Activated T-cell treated with anti-CD3 and anti-CD28 coated beads, Interleukin-2, amount 50 U/mL, for 1 hour (primary cell): ENCODE measurements at places on chromosomes 2 and 18.

GRCh38 chr2:166092889-166093288 is 34.9 kb downstream of the SCN1A start:
- DNase-seq: no peak

DNA sequence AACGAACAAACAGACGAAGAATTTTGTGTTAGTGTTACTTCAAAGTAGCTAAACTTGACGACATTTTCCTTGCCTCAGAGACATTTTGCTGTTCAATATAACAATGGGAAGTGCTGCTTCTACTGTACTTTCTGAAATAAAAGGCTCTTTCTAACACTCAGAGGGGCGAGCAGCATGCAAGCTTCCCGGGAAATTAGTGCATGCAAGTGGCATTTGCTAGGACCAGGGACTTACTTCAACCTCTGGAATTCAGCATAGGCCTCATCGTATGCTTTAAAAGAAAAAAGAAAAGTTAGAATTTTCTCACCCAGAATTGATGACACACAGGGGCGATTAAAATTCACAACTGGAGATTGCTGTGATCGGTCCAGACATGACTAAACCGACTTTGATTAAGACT is 62.5 kb upstream of the LPIN2 start:
- no peak for DNase-seq

- DNase-seq: no peak
These were observed 1.4 kb upstream of the EHD3 start for GRCh38 chr2:31232586-31232985.

- DNase-seq: no peak
These were observed 39.6 kb upstream of the BOD1L2 start for GRCh38 chr18:57107140-57107832.

GRCh38 chr2:1744446-1745170 is at the start of gene PXDN:
Gene PXDN, minus strand, starts transcription at chr2:1744515. Its CDS starts 60 bp downstream, at chr2:1744455.
- no peak for DNase-seq

GRCh38 chr2:171479154-171479814 is 43.0 kb upstream of the CYBRD1 start:
- no peak for DNase-seq

- no peak for DNase-seq
These were observed 94.0 kb downstream of the MCFD2 start for GRCh38 chr2:46821600-46821999.

DNA sequence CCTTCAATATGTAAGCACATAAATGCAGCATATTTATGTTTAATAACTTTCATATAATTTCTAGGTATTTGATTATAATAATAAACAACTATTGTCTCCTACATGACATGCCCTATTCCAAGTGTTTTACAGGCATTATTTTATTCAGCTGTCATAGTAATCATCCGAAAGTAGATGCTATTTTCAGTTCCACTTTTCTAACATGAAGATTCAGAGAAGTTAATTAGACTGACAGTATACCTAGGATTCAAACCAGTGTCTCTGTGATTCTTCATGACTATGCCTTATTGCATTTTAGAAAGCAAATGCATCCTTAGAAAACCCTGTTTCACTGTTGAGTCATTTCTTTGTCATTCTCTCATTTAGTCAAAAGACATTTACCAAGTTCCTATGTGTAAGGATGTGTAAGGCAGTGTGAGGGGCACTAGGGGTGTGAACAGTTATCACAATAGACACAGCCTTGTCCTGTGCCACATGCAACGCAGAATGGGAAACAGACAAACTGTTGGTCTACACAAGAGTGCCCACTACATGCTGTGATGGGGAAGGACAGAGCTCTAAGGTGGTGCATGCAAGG is 79.8 kb downstream of the DTNA start:
- DNase-seq: no peak

- no peak for DNase-seq
These were observed 35.2 kb downstream of the CENPO start for GRCh38 chr2:24828238-24828996.

DNA sequence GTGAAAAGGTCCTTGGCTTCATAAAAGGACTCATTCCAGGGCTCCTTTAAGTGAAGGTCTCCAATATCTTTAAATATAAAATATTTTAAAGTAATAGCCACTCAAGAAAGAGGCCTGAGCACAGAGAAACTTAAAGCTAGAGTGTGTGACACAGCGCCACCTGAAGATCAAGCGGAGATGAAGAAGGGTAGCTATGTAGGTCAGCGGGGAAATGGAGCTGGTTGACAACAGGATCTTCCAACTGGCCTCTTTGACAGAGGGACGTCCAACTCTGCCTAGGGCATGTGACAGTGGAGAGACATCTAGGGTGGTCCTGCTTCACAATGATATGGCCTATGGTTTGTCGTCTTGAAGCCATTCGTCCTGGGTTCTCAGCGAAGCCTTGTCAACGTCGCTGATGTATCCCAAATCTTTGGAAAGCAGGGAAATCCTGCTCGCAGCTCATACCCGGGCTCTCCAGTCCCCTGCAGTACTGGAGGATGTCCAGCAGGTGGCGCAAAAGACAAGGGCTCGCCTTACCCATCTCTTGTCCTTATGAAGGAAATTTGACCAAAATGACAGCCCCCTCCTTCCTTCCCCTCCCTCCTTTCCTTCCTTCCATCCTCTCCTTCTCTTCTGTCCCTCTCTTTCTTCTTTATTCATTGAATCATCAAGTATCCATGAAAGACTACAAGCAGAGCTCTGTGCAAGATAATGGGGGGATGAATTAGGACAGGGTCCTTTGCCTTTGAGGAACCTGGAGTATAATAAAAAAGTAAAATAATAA is 59.6 kb downstream of the LONRF2 start:
- DNase-seq: peak; percentile 60

DNA sequence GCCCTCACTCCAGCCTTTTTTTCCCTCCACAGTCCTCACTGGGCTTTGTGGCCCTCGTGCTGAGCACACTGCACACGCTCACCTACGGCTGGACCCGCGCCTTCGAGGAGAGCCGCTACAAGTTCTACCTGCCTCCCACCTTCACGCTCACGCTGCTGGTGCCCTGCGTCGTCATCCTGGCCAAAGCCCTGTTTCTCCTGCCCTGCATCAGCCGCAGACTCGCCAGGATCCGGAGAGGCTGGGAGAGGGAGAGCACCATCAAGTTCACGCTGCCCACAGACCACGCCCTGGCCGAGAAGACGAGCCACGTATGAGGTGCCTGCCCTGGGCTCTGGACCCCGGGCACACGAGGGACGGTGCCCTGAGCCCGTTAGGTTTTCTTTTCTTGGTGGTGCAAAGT is 39.4 kb downstream of the STEAP3 start:
- DNase-seq: no peak

- DNase-seq: no peak
These were observed 22.6 kb downstream of the MMADHC start for GRCh38 chr2:149564983-149565382.

DNA sequence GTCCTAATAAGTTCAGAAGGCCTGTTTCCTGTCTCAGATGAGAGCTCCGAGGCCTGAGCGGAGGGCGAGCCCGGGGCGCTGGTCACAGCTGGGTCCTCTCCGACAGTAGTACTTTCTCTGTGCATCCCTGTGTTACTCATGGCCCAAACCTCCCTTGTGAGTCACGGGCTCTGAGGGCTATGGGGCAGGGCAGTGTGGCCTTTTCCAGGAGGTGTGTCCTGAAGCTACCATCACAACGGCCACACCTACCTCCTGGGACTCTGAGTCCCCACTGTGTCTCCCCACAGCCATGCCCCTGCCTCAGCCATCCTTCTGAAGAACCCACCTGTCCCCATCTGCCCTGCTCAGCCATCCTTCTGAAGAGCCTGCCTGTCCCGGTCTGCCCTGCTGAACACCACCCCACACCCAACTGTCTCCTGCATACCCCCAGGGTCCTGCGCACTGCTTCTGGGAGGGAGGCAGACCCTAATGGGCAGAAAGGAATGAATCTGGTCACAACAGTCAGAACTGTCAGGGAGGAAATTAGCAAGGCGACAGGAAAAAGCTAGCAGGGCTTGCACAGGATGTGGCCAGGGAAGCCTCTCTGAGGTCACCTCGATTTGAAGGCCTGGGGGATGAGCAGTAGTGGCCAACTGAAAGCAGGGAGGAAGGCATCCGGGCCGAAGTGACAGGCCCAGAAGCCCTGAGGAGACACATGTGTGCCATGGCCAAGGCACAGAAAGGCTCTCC is 145.4 kb upstream of the RIOK3 start:
- DNase-seq: no peak

GRCh38 chr2:177740700-177741099 is 331.9 kb downstream of the PDE11A start:
- no peak for DNase-seq

DNA sequence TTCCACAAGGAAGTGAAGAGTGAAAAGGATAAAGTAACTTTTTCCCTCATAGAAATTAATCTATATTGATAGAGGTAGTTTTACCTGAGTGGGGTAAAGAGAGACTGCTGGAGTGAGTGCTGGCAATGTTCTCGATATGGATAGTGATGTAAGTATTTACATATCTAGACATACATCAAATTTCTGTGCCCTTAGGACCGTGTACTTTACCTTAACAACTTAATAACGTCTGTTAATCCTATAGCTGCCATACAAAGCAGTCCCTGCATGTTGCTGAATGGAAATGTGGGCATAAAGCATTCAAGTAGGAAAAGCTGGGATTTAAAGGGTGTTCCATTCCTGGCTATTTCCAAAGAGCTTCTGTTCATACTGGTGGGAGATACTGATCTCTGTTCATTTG is 162.4 kb upstream of the NOSTRIN start:
- DNase-seq: no peak
